ENCODE measurements at places on chromosomes 2 and 18.

- DNase-seq = no peak
Observed at GRCh38 chr2:160332318-160332717, 132.2 kb upstream of the ITGB6 start.

GRCh38 chr2:17762451-17762850, 8.5 kb downstream of the GEN1 start:
- no peak for DNase-seq

- DNase-seq = no peak
Observed at GRCh38 chr2:216671791-216672343, 23.5 kb downstream of the IGFBP5 start.

GRCh38 chr2:67186871-67187270, 210.3 kb upstream of the ETAA1 start:
- no peak for DNase-seq

- no peak for DNase-seq
Observed at GRCh38 chr2:37721201-37721560, 49.7 kb upstream of the CDC42EP3 start.

All from activated T-cell treated with anti-CD3 and anti-CD28 coated beads for 24 hours (primary cell).